Stimulated activated CD8-positive, alpha-beta memory T cell treated with anti-CD3 and anti-CD28 coated beads, Interleukin-2, amount 100 ng/mL, for 1 hour (primary cell): ENCODE measurements at places on chromosomes 5 and 9.

DNA sequence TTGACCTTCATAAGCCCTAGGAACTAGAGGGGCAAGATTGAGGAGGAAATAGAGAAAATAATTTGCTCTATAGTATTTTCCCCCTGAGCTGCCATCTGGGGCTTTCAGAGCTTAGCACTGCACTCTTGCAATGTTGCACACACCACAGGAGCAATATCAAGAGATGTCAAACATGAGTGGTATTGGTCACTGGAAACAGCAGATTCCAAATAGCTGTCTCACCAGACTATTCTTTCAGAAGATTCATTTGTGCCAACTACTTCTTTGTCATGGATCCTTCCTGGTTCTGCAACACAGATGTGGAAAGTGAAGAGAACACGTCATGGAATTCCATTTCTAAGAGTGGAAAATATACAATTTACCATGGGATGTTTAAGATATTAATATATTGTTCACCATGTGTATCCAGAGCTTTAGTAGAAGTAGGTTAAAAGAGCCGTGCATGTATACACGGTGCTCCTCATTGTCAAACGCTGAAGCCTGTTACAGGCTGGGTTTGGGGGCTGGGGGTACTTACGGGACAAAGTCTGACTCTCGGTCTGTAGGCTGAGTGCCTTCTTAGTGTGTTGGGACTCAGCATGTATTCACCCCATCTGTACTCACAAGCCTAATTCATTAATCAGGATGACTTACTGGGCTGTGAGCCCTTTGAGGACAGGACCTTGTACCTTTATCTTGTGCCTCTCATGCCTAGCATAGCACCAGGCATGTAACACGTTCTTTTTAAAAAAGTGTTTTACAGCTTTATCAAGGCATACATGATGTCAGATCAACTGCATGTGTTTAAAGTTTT, 31.4 kb upstream of the GDNF start:
- DNase-seq, result no peak

DNA sequence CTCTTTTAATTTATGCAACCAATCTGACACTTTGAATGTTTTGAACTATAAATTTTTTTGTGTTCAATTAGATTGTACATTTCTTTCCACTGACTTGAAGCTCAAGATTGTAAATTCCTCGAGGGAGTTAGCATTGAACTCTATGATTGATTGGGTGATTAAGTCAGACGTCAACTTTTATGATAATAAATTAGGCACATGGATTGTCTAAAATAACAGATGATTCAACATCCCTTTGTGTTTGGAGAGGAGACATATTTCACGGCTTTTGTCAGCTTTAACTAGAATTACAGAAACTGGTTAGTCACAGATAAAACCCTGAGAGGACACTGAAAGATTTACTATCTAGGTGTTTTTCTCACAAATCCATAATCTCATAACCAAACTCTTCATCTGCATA, 32.7 kb upstream of the TXNDC8 start:
- DNase-seq, result no peak

- no peak for DNase-seq
These were observed 43.1 kb downstream of the SAXO1 start for GRCh38 chr9:18989865-18990264.

GRCh38 chr9:130023144-130023787, 19.7 kb downstream of the FNBP1 start:
- no peak for DNase-seq

GRCh38 chr5:43303242-43303641, 10.0 kb downstream of the HMGCS1 start:
- DNase-seq, result no peak

DNA sequence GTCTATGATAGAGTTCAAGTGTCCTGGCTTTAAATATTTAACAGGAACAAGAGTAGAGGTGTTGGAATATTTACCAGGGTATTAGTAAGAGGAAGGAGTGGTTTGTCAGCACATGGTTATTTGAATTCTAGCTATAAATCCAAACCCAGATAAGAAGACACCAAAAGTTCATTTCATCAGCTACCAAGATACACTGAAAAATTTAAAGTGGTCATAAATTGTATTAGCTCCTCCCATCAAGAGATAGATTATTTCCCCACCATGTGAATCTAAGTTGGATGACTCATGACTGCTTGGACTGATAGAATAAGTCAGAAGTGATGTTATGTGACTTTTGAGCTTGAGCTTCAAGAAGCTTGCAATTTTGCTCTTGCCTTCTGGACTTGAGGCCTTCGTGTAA, 72.1 kb upstream of the GRAMD2B start:
- DNase-seq, result no peak

DNA sequence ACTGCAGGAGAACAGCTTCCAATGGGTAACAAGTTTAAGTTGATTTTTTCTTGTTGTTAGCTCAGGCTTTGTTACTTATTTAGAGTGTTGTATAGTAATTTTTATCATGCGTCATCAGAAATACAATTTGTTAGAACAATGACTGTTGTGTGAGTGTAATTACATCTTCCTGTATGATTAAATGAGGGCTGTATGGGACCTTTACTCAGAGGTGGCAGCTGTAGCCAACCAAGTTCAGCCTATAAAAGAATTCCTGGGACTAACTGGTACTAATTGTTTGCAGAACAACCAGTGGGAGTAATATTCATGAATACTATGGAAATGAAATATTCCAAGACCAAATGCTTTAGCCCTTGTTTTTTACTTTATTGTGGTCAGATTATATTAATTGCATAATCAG, 30.8 kb upstream of the TJP2 start:
- no peak for DNase-seq

GRCh38 chr5:178624631-178625546, 2.0 kb downstream of the CLK4 start:
- no peak for DNase-seq

DNA sequence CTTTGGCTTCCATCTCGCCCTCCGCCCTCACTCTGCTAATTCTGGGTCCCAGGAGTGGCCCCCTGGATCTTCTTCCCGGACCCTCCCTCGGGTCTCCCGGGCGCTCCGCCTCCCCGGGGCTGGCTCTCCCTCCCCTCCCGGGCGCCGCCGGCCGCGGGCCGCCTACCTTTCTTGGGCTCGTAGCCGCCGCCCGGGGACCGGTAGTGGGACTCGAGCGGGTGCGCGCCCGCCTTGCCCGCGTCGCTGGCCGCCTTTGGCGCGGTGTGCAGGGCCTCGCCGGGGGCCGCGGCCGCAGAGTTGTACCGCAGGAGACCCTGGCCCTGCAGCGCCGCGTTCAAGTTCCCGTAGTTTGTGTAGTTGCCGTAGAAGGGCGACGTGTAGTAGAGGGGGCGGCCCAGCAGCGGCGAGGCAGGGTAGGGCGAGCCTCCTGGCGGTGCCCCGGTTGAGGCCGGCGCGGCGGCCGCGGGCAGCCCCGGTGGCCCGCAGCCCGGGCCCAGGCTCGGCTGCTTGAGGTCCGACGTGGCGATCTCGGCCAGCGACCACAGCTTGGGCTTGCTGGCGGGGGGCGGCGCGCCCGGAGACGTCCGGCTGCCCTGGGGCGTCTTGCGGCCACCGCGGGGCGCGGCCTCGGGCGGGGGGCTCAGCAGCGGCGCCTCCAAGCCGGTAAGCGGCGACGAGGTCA, 3.2 kb downstream of the IRX2 start:
- DNase-seq, result no peak

DNA sequence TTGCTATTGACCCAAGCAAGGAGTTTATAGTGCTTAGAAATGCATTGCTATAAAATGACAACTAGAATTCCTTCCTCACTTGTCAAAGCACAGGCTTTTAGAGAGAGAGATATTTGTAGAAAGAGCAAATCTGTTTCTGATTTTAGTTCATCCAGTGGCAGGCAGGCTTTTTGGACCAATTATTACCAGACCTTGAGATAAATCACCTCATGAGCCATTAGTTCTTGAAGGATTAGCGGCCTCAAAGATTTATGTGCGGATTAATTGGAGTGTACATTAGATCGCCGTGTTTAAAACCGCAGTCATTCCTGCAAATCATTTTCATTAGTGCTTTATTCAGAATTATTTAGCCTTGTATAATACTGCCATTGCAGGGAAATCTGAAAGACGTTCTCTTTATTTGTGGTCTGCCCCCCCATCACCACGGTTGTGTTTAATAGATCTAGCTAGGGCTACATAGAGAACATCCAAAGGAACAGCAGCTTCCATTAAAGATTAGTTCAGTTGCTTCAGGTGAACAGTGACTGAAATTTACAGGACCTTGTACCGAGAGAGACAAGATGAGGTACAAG, 28.8 kb upstream of the TJP2 start:
- DNase-seq, result no peak

GRCh38 chr5:69491027-69491426, 1.6 kb upstream of the OCLN start:
- no peak for DNase-seq

DNA sequence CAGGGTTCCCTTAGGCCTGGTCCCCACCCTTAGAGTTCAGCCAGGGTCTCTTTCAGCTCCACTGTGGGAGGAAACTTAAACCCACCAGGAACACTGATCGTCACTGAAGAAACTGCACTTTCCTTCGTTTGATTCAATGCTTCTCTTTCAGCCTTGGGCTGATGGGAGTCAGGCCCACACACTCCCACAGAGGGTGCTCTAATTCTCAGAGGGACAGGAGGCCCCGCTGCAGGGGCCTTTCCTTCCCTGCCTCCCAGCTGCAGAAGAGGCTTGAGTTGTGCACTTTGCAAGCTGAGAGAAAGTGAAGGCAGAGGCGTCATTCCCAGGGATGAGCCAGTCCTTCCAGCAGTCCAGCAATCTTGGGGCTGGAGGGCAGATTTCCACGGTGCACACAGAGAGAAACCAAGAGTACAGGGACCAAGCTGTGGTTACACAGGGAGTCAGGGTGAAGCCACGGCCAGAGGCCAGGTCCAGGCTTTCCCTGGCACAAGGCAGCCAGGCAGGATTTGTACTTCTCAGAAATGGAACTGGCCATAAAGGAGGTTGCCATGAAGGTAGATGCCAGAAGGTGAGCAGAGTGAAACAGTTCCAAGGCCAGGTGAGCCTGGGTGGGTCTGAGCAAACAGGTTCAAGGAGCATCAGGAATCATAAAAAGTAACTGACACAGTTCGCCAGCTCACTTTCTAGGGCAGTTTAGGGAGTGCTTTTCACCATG, 10.4 kb upstream of the GLIPR2 start:
- no peak for DNase-seq
